ENCODE measurements at places on chromosomes 16 and 17.

DNA sequence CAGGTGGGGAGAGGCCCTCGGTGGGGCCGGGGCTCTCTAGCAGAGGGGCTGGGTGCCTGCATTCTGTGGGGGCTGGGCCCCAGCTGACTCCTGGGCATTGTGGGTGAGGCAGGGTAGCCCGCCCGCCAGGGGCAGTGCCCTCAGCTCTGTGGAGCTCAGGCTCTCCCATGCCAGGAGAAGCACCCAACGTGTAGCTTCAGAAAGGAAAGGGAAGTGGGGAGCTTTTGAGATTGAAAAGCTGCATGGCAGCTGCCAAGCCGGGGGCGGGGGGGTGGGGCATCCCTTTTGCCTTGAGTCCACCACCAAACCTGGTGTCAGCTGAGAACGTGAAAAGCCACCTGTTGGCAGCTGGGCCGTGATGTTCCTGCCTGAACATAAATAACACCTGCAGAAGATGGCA lies 192.1 kb upstream of the CIBAR2 start:
- no peak for DNase-seq

DNA sequence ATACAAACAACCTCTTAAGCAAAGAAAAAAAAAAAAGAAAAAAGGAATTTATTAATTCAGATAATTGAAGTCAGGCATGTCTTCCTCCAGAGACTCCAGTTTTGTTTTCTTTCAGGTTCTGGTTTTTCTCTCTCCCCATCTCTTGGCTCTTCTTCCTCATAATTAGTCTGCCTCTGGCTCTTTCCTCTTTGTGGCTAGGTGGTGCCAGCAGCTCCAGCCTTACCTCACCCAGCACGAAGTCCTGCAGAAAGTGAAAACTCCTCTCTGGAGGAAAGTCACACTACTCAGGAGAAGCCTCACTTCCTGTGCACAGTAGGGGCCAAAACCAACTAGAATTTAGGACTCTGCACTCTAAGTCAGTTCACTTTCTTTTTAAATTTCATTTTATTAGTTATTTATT lies 10.3 kb upstream of the NFAT5 start:
- no peak for DNase-seq

- no peak for DNase-seq
These were observed 22.3 kb upstream of the CDC6 start for GRCh38 chr17:40265337-40265736.

DNA sequence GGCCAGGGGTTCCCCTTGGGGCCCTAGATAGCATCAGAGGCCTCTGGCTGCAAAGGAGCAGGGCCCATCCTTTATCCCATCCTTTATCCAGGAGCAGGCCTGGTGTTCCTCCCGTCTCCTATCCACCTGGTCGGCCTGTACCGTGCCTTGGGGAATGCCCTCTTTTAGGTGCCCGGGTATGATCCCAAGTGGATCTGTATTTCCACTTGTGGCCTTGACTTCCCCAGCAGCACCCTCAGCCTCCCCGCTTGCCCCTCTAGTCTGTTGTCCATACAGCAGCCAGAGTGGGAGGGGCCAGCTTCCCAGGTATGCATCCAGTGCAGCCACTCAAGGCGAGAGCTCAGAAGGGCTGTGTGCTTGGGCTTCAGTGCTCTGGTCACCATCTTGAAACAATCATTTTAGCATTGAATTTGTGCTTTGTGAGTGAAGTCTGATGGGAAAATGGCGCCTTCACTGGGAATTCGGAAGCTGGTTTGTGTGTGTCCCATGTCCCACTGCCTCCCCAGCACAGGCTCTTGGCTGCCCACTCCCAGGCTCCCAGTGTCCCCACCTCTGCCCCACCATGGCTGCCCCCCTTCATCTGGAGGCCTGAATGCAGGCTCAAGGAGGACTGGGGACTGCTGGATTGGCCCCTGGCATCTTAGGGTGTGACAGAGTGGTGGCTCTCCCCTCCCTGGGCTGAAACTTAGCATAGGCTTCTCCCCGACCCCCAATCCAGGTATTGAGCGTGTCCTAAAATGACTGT lies 3.3 kb upstream of the RNF112 start:
- DNase-seq: no peak

DNA sequence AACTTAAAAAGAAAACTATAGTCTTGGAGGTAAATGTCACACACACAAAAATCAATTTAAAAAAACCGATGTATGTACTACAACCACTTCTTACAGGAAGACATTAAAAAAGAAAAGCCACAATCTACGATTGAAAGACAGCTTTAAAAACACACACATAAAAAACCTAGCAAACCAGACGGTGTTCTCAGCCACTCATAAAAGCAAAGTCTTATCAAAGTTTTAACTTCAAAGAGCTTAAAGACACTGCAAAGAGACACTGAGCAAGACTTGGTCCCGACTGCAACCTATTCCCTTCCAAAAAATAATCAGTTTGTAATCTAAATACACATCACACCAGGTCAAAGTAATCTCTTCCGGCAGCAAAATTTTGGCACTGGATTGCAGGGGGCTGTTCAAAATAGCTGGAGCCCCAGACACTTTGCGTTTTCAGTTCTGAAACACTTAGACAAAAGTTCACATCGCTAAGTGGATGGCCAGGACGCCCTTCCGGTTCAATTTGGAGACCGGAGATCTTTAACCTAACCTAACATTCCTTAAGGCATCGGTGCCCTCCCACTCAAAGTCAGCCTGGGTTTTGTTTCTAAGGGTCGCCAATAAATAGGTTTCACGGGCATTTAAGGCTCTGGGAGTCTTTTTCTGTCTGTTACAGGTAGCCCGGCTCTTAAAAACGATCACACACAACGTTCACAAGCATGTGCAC lies 2.6 kb downstream of the ZCCHC14 start:
- no peak for DNase-seq

GRCh38 chr17:34930283-34930682 lies 31.0 kb downstream of the CCT6B start:
- DNase-seq: no peak

GRCh38 chr16:57982385-57982784 lies 11.5 kb upstream of the CNGB1 start:
- no peak for DNase-seq

DNA sequence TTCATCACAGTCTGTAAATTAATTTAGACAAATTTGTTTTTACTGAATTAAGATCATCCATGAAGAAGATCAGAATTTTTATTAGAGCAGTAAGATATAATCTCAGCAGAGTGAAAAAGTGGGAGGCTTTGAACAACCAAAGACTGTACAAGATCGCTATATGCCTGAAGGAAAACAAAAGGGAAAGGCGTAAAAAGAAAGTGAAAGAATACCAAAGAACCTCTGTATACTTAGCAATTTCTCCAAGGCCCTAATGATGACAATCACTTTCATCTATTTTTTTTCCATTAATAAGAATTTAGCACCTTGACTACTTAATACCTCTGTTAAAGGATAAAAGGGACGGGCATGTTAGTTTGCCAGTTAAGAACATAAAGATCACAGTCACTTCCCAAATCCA lies 38.6 kb upstream of the ABCA10 start:
- DNase-seq: no peak

DNA sequence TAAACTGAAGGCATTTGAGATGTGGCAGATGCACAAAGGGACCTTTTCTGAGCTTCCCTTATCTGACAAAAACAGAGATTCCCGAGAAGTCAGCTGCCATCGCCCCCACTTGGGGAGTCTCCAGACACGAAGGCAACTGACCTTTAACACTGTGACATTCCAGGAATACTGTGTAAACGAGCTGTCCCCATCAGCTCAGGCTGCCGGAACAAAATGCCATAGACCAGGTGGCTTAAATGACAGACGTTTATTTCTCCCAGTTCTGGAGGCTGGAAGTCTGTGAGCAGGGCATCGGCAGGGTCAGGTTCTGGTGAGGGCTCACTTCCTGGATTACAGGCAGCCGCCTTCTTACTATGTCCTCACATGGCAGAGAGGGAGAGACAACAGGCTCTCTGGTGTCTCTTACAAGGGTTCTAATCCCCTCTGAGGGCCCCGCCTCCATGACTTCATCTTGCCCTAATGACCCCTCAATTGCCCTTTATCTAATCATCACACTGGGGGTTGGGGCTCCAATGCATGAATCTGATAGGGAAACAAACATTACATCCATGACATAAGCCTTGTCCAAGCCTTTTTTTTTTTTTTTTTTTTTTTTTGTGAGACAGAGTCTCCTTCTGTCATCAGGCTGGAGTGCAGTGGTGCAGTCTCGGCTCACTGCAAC lies 178.5 kb upstream of the RPL38 start:
- DNase-seq: no peak

DNA sequence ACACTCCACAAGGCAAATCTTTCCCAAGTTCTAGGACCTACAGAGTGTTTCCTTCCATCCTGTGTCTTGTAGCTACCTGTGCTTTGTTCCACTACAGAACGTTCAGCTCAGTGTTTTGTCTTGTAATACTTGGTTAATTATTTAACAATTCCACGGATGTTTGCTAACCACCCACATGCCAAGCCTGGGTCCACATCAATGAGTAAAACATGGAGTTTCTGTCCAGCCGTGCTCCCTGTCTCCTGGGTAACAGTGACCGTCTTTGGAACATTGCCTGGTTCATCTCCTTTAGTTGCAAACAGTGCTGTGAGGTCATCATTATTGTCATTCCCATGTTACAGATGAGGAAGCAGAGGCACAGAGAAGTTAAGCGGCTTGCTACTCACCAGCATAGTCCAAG lies 41.3 kb downstream of the IRF8 start:
- DNase-seq: no peak

DNA sequence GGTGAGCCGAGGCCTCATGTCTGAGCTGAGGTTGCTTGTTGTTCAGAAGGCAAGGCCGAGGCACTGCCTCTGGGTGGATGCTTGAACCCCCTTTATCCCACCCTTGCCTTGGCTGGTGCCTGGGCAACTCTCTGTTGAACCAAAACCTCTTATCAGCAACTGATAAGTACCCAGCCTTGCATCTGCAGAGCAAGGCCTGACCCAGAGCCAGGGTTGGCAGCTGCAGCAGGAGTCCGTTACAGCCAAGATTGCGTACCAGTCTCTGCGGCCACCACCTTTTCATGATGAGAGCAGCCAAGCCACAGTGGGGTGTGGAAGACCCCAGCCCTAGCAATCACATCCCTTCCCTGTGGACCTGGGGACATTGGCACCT lies 118.3 kb downstream of the RAB11FIP4 start:
- DNase-seq: no peak

- DNase-seq: no peak
These were observed 26.8 kb upstream of the PIK3R6 start for GRCh38 chr17:8894202-8894671.

DNA sequence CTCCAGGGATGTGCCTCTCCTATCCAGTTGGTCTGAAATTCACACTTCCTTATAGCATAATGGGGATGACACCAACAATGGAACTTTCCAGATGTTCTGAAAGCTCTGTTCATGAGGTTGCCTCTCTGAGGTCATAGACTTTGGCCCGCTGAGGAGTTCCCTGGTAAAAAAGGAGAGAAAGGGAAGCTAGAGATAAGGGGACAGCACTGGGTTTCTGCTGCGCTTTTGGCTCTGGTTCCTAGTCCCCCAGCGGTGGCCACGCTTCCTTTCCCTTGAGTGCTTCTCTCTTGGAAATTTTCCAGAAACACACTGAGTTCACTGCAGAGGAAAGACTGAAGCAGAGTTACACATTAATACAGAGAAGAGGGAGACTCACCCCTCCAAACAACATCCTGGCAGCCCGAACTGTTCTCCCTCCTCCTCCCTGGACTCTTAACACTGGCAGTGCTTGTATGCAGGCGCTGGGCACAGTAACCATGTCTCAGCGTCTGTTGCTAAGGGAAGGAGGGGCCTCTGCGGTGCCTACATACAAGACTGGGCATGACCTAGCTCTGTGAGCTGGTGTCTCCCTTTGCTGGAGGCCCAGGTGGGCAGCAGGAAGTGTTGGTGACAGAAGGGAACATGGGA lies at the start of gene DNAH3:
Gene DNAH3, minus strand, starts transcription at position 472 of the 627 bp plus-strand sequence. CDS start 527 bp downstream, outside the sequence.
- no peak for DNase-seq

GRCh38 chr16:17939723-17940122 lies 396.8 kb downstream of the NPIPA8 start:
- DNase-seq: no peak

GRCh38 chr16:90057738-90058173 lies 19.4 kb downstream of the PRDM7 start:
- DNase-seq: no peak

GRCh38 chr17:63015824-63016223 lies 49.8 kb downstream of the TANC2 start:
- DNase-seq: no peak

- no peak for DNase-seq
These were observed 975 bp downstream of the CHD9 start for GRCh38 chr16:53055541-53056391.

GRCh38 chr16:75626806-75627205 lies 3.7 kb upstream of the ADAT1 start:
- DNase-seq: no peak

GRCh38 chr17:74858672-74859458 lies 820 bp downstream of the GRIN2C start:
- no peak for DNase-seq

DNA sequence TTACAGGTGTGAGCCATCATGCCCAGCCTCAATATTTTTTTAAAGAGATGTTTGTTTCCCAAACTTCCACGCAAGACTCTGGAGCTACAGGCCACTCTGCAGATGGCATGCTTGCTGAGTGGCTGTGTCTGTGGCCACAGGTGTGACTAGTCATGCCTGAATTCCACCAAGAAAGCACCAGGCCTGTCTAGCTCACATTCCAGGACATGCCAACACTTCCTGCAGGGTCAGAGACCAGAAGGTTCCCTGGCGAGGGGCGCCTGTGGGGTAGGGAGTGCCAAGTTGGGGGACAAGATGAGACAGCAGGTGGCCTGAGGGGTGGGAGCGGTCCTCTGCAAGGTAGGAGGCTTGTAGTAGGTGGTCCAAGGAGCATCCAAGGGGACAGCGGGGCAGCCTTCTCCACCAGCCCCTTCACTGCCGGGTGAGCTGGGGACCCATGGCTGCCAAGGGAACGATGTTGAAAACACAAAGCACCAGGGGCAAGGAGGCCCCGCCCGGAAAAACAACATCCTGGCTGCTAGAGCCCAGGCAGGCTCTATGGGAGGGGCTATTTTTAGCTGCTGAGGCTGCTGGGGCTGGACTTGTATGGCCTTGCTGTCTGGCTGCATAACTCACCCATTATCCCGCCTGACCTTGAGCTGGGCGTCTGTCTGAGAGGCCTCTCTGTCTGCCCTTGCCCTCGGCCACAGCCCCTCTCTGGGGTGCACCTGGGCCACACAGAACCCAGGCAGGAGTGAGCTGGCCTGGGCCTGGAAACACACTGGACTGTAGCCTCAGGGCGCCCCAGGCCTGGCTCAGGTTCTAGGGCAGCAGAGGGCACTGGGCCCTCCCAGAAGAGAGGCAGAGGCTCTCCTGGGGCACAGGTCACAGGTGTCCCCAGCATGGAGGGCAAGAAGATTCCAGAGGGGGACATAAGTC lies 5.7 kb downstream of the TRIM47 start:
- DNase-seq: peak; percentile 41

- no peak for DNase-seq
These were observed 54.2 kb downstream of the PLD6 start for GRCh38 chr17:17151962-17152361.

All from T-helper 9 cell (primary cell).